ENCODE measurements at places on chromosomes 2 and 18. TPM values are rescaled to one million over a fixed set of nuclear protein-coding genes. Genes with fewer than 3 reads are reported as not detected.

DNA sequence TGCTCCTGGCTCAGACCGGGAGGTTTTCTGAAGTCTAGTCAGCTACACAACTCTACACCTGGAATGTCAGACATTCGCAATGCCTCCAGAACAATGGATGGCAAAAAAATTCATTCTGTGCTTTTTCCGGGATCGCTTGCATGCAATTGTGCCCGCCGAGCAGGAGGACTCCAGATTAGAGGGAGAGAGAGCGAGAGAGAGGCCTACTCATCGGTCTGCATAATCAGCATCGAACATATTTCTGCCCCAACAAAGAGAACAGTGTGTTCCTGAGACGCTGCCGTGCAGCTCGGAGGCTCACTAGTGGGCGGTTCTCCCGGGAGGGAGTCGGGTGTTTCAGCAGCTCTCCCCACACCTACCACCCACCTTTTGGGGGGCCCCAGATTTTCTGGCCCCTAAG is 117.1 kb downstream of the KLHL29 start:
- no peak for DNase-seq

DNA sequence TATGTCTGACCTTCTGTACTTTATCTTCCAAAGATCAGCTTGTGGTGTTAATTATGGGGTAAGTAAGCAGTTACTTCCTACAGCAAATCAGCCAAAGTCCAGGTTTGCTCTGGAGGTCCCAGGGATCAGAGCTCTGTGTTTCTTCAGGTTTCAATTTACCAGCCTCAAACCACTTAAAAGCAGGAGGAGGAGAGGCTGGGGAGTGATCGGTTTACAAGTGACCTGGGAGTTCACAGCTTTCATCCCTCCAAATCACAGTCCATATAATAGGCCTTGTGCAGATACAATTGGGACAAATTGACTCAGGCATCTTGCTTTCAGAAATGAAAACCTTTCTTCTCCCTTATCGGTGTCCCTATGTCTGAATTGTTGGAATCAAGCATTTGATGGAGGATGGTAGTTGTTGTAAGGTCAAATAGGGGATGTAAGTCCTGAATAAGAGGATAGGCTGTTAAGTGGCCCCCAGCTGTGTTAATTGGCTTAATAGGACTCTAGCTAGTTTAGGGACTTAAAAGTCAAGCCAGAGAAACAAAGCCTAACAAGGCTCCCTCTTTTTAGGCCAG is 188.0 kb upstream of the NT5C1B start:
- no peak for DNase-seq

GRCh38 chr18:78936251-78937005 is 43.2 kb upstream of the SALL3 start:
- no peak for DNase-seq

- DNase-seq = no peak
These were observed 580.6 kb upstream of the SOX11 start for GRCh38 chr2:5111581-5111980.

GRCh38 chr2:114127372-114127771 is 237.5 kb downstream of the ACTR3 start:
- DNase-seq = no peak

DNA sequence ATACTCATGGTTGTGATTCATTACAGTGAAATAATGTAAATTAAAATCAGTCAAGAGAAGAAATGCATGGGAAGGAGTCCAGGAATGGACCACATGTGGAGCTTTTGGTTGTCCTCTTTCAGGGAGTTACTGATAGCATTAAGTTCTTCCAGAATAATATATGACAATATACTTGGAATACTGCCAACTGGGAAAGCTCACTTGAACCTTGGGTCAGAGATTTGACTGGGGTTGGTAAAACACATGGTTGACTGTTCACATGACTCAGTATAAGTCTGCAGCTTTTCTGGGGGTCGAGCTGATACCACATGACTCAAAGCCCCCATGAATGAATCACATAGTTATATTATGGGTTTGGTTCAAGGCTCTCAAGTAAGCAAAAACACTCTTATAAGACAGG is 1109.0 kb upstream of the CHAC2 start:
- no peak for DNase-seq

DNA sequence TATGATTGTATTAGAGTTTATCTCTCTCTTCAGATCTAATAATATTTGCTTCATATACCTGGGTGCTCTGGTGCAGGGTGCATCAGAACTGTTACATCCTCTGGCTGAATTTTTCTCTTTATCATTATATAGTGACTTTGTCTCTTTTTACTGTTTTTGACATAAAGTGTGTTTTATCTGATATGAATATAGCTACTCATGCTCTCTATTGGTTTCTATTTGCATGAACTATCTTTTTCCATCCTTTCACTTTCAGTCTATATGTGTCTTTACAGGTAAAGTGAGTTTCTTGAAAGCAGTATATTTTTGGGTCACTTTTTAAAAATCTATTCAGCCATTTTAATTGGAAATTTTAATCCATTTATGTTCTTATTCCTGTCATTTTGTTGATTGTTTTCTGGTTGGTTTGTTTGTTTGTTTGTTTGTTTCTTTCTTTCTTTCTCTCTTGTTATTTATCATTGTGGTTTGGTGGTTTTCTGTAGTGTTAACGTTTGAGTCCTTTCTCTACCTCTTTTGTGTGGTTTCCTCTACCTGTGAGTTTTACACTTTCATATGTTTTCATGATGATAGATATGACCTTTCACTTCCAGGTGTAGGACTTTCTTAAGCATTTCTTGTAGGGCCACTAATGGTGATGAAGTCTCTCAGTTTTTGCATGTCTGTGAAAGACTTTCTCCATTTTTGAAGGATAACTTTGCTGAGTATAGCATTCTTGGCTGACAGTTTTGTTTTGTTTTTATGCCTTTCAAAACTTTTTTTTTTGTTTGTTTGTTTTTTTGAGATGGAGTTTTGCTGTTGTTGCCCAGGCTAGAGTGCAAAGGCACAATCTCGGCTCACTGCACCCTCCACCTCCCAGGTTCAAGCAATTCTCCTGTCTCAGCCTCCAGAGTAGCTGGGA is 54.9 kb downstream of the CCNT2 start:
- DNase-seq = no peak

DNA sequence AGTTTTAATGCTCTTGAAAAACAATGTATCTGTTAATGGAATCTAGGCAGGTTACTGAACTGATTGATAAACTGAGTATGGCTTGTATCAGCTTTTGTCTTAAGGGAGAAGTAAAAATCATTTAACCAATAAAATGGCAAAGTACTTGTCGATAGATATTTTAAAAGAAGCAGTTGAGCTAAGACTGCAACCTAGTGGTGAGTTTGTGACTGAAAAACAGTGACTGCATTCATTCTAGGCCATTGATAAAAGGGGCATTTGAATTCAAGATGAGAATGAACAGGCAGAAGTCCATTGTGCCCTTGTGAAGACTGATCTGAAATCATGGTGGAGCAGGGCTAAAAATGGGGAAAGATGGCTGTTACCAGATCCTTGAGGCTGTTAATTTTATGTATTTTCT is 59.4 kb upstream of the MSTN start:
- no peak for DNase-seq

DNA sequence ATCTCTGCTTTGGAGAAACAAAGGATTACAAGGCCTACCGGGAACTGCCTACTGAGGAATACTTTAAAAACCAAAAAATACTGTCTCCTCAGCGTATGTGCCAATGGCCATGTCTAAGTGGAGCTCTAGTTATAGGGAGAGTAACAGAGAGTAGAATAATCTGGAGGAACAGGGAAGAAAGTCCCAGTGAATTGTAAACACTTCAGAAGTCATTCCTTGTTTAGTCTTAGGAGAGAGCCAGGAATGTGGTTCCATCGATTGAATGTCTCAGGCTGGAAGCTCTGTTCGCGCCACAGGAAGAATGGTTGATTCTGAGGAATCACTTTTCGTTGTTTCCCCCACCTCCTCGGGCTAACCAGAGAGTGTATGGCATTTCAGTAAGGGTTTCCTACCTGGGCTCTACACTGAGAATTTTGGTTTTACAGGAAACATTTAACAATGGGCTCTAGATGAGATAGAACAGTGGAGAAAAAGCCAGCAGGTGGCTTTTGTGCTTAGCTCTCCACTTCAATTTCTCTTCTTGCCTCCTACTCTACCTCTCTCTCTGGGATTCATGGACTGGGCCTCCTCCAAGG is 88.7 kb downstream of the ACVR1 start:
- DNase-seq = no peak

DNA sequence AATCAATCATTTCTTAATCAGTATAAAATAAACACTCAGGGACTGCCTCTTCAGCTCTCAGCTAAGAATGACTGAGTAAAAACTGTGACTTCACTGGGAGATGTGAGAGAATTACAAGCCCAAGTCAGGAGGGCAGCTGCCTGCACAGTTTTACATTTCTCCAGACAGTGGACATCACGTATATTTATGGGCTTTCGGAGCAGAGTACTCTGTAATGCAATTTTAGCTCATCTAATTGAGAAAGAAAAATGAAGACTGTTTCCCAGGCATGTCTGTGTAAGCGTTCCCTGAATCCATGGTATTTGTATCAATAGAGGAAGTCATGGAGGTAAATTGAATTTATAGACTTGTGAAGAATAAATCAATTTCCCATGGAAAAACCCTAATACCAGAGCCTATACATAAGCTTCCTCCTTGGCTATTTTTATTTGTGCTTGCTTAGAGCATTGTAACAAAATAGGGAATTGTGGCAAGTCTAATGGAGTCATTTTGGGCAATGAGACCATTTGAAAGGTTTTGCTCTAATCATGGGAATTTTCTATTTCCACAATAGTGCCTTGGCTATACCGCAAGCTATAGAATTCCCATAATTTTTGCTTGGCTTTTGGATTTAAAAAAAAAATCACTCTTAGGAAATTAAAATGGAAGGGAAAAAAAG is 87.2 kb downstream of the SLC5A7 start:
- DNase-seq = no peak

GRCh38 chr2:165408186-165408585 is 61.3 kb upstream of the CSRNP3 start:
- DNase-seq = no peak

DNA sequence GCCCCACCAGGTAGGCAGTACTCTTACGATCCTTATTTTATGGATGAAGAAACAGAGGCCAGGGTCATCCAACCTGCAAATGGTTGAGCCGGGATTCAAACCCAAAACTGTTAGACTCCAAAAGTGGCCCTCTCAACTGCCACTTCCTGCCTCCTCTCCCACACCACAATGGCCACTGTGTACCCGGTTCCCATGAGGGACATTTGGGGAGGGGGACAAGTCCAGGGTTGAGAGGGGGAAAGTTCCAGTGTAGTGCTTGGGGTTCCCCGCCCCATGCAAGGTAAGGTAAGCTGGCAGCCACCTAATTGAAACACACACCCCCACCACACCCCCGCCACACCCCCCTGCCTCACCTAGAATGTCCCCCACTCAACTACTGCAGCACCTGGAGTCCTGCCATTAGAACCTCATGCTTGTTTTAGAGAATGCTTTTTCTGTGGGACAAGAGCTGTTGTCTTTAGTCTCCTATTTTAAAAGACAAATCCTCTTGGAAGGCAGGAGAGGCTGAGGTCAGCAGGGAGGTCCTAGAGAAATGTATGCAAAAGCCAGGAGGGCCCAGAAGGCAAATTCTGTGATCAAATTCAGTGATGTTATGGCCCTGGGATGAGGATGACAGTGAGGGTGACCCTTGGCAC is 145.2 kb downstream of the ZFP36L2 start:
- no peak for DNase-seq

The EIF4E2 gene
- 41.7 TPM for total RNA-seq

The LRRC30 gene
- total RNA-seq = not detected

The ST8SIA5 gene
- total RNA-seq = not detected

The MYO5B gene
- 2.1 TPM for total RNA-seq

The CNRIP1 gene
- 28.2 TPM for total RNA-seq

The HMSD gene
- total RNA-seq = not detected
